Left lung (tissue), 14 donors: ENCODE measurements at places on chromosomes 3 and 15.

GRCh38 chr15:99481113-99481950 lies 84.5 kb upstream of the MEF2A start:
- DNase-seq = no peak

- no peak for DNase-seq
Observed at GRCh38 chr3:141840737-141841544, 35.5 kb upstream of the ATP1B3 start.

- peak; percentile 22 for DNase-seq
Observed at GRCh38 chr3:52777127-52777958, at the start of gene ITIH1. TSS of gene ITIH1 (plus strand) at chr3:52777599. CDS start at chr3:52777616, 17 bp downstream.

- peak; percentile 38 for DNase-seq
Observed at GRCh38 chr3:33131331-33132018, 17.7 kb downstream of the CRTAP start.
